ENCODE measurements at places on chromosomes 13 and 19.

DNA sequence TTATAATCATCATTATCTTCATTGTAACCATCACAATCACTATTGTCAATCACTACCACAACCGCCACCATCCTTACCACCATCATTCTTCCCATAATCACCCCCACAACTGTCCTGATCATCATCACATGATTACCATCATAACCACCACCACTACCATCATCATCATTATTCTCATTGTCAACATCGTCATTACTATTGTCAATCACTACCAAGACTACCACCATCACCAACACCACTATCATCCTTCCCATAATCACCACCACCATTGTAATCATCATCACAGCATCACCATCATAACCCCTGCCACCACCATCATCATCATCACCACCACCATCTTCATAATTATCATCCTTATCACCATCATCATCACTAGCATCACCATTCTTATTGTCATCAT is 55.2 kb downstream of the MBD3L1 start:
- H3K27me3 ChIP-seq, result no peaks in the 10 kb centered on the region
- no peaks in the 10 kb centered on the region for H3K36me3 ChIP-seq
- no peaks in the 10 kb centered on the region for H3K4me1 ChIP-seq
- no peak overlapping the region for H3K4me3 ChIP-seq
- H3K27ac ChIP-seq, result no peak overlapping the region
- no peak for DNase-seq

GRCh38 chr13:30422054-30422839 is at the start of gene UBE2L5:
Gene UBE2L5 (plus strand): TSS chr13:30422493. CDS start chr13:30427991, 5,498 bp downstream.
- no peaks in the 10 kb centered on the region for H3K36me3 ChIP-seq
- DNase-seq, result peak; percentile 83
- H3K4me3 ChIP-seq, result peak within 1 kb of the TSS; percentile 70
- H3K4me1 ChIP-seq, result peaks cover 3% of the 10 kb centered on the region
- peak within 1 kb of the TSS; percentile 91 for H3K27ac ChIP-seq

DNA sequence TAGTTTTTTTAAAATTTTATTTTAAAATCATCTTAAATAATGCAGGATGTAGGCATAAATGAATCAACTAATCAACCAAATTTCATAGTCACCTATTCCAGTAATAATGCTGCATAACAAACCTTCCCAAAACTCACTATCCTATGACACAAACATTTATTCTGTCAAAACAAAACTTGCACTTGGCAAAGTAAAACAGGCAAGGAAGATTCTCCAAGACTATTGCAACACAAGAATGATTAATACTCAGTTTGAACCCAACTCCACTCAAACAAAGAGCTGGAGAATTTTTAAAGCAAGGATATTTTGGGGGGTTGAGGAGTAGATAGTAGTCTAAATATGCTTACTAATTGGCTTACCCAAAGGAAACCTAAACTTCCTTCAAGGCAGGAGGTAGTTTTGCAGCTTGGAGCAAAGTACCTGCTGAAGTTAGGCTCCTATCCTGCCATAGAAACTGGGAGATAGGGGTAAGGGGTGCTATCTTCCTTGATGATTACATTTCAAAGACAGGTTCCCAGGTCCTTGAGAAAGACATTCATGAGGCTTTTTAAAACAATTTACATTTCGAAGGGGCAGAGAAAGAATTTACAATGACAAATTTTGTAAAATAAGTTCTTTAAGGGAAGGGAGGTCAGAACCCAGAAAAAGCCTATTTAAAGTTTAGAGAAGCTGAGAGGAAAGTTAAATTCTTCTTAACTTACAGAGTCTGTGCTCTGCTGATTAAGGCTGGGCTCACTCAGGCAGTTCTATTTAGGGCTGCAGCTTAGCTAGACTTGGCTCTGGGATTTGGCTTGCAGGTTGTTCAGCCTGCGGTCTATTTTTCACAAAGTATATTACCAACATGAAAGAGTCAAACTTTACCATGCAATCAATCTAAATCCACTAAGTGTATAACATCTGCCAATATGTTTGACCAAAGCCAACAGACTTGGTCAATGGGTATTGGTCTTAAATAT is 549.0 kb downstream of the KCTD12 start:
- H3K4me1 ChIP-seq, result no peaks in the 10 kb centered on the region
- no peaks in the 10 kb centered on the region for H3K27me3 ChIP-seq
- no peak overlapping the region for H3K27ac ChIP-seq

DNA sequence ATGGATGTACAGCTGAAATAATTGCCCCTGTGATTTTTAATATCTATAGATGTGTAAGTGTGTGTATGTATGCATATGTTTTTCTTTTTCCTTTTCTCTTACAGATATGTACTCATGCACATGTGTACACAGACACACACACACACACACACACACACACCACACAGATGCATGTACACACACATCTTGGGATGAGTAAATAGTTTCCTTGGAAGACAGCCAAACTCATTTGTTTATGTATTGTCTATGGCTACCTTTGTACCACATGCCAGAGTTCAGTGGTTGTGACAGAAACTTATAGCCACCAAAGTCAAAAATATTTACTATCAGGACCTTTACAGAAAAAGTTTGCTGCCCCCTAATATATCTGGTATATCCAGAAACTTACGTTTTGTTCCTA is 192.6 kb downstream of the MAB21L1 start:
- no peak for DNase-seq
- H3K27me3 ChIP-seq, result no peaks in the 10 kb centered on the region
- no peak overlapping the region for H3K27ac ChIP-seq
- no peaks in the 10 kb centered on the region for H3K4me1 ChIP-seq
- no peaks in the 10 kb centered on the region for H3K36me3 ChIP-seq

DNA sequence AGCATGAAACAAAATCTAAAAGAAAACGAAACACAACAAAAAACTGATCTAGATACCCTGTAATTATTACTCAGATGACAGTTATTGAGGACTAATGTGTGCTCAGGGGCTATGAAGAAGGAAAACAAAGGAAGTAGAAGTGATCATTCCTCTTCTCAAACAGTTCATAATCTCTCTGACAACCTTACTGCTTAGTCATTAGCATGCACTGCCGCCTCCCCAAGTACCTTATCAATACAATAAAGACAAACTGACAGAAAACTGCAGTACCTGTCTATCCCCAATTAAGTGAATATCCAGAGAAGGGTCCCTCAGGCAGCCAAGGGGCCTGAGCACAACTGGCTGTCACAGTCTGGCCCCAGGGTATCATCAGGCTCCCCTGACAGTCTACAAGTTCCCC is 22.0 kb upstream of the POU4F1 start:
- no peak for DNase-seq
- H3K27ac ChIP-seq, result no peak overlapping the region
- no peak overlapping the region for H3K4me3 ChIP-seq

DNA sequence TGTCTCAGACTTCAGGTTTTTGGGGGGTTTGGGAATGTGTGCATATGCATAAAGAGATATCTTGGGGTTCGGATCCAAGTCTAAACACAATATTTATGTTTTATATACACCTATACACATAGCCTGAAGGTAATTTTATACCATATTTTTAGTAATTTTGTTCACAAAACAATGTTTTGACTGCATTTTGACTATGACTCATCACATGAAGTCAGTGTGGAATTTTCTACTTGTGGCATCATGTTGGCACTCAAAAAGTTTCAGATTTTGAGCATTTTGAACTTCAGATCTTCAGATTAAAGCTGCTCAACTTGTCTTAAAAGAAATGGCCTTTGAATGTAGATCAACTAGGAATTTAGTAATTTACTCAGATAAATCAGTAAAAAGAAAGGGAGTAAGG is 712.9 kb upstream of the GPC6 start:
- no peak for DNase-seq
- no peaks in the 10 kb centered on the region for H3K27me3 ChIP-seq
- H3K36me3 ChIP-seq, result no peaks in the 10 kb centered on the region
- no peak overlapping the region for H3K27ac ChIP-seq
- no peak overlapping the region for H3K4me3 ChIP-seq

DNA sequence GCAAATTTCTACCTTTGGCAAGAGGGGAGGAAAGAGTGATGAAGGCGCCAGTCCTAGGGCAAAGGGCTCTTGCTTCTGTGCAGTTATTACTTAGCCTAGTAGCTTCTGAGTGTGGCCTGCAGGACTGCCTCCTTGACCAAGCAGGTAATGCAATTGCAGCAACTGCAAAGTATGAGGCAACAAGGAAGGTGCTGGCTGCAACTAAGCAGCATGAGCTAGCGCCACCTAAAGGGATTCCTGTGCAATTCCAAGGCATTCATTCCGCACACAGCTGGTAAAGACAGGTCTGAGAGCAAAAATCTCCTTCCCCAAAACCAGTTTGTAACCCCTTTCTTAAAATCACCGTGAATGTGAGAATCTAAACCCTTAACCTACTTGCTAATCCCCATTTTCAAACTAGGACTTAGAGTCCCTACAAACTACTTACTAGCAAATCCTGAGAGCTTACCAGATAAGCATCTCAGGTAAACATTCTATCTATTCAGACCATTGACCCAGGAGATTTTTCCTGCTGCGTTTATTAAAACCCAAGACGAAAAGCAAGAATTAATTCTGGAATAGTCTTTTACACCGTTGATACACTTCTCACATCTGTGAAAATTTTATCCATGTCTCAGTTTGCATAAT is 62.9 kb downstream of the DCT start:
- no peaks in the 10 kb centered on the region for H3K36me3 ChIP-seq
- peak; percentile 23 for DNase-seq

DNA sequence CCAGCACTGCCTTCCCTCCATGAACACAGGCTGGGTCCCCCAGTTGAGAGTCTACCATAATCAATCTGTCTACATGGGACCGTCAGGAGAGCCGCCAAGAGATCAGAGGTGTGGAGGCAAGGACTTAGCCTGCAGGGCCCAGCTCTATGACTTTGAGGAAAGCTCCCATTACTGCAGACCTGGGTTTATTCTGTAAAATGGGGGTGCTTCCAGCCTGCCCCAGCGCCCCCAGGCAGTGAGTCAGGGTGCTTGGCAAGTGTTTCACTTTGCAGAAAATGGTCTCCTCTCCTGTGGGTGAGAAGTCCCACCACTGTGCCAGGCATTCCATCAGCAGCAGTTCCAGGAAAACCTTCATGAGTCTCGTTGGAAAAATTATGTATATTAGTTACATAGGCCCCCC is 75.5 kb upstream of the VSTM2B start:
- no peak for DNase-seq
- H3K4me1 ChIP-seq, result no peaks in the 10 kb centered on the region
- no peaks in the 10 kb centered on the region for H3K36me3 ChIP-seq
- no peak overlapping the region for H3K4me3 ChIP-seq
- no peaks in the 10 kb centered on the region for H3K27me3 ChIP-seq

GRCh38 chr13:59633290-59633689 is 530.4 kb downstream of the DIAPH3 start:
- no peaks in the 10 kb centered on the region for H3K36me3 ChIP-seq
- no peak for DNase-seq
- no peak overlapping the region for H3K27ac ChIP-seq
- no peaks in the 10 kb centered on the region for H3K4me1 ChIP-seq
- H3K4me3 ChIP-seq, result no peak overlapping the region
- H3K27me3 ChIP-seq, result no peaks in the 10 kb centered on the region

DNA sequence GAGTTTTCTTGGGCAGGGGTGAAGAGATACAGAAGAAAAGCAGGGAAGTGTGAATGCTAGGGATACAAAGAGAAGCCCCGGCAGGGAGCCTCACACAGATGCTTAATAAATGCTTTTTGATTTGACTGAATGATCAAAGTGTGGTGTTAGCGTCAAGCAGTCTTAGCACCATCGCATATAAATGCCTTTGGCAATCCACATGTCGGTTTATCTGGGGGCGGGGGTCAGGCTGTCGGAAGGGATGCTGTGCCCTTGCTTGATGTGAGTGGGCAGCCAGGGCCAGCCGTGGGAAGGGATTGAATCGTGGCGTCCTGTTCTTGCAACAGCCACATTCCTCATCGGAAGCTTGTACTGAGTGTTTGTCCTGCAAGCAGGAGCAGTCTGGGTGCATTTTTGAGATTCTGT is 173.1 kb downstream of the LACC1 start:
- H3K4me3 ChIP-seq, result no peak overlapping the region
- no peaks in the 10 kb centered on the region for H3K27me3 ChIP-seq
- no peaks in the 10 kb centered on the region for H3K36me3 ChIP-seq
- DNase-seq, result peak; percentile 21
- H3K4me1 ChIP-seq, result peaks cover 22% of the 10 kb centered on the region

GRCh38 chr13:113882716-113883115 is 18.8 kb upstream of the GAS6 start:
- no peaks in the 10 kb centered on the region for H3K27me3 ChIP-seq
- no peak for DNase-seq
- peaks cover 21% of the 10 kb centered on the region for H3K4me1 ChIP-seq
- no peak overlapping the region for H3K27ac ChIP-seq

- H3K27ac ChIP-seq, result no peak overlapping the region
- H3K4me1 ChIP-seq, result peaks cover 23% of the 10 kb centered on the region
- no peaks in the 10 kb centered on the region for H3K27me3 ChIP-seq
- H3K36me3 ChIP-seq, result no peaks in the 10 kb centered on the region
- DNase-seq, result no peak
Measured at GRCh38 chr13:109870696-109871370, 84.5 kb upstream of the IRS2 start.

DNA sequence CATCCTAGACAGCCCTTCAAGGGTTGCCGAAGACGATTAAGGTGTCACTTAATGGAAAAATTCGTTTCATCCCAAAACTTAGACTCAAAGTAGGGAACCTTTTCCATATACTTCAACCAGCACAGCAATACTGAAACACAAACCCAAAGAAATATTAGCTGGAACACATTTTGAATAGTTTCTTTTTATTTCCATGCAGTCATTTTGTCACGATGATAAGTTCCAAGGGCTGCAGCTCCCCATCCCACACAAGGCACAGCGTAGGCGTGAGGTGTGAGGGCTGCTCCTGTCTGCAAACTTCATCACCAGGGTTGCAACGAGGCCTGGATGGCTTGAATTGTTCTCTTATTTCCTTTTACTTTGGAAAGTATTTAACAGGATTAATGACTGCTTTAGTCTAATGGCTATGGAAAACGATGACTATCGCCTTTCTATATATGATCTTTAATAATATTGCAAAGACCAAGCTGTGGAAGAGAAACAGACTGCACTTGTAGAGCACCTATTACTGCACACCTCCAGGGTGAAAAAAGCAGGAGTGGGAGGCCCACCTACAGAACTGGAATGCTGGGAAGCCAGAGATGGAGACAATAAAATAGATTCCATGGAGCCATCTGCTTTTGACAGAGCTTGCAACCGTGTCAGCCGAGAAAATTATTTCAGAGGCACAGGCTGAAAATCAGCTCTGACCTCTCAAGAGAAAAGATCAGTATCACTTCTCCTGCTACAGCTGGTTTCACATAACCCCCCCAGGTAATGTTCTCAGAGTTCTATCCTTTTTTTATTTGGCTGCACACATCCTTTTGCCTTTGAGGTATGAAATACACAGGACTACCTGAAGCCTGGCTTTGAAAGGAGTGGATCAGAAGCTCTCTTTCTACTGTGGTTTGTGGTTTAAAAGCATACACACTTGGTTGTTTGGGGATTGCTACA is 274.5 kb upstream of the NBEA start:
- no peaks in the 10 kb centered on the region for H3K27me3 ChIP-seq
- peak; percentile 23 for DNase-seq
- no peaks in the 10 kb centered on the region for H3K36me3 ChIP-seq
- H3K4me1 ChIP-seq, result no peaks in the 10 kb centered on the region
- no peak overlapping the region for H3K4me3 ChIP-seq
- H3K27ac ChIP-seq, result no peak overlapping the region

GRCh38 chr19:33698576-33699435 is 77.1 kb downstream of the CHST8 start:
- no peak for DNase-seq
- no peaks in the 10 kb centered on the region for H3K36me3 ChIP-seq
- no peak overlapping the region for H3K4me3 ChIP-seq
- no peaks in the 10 kb centered on the region for H3K4me1 ChIP-seq
